ENCODE measurements at places on chromosomes 11 and 22.

DNA sequence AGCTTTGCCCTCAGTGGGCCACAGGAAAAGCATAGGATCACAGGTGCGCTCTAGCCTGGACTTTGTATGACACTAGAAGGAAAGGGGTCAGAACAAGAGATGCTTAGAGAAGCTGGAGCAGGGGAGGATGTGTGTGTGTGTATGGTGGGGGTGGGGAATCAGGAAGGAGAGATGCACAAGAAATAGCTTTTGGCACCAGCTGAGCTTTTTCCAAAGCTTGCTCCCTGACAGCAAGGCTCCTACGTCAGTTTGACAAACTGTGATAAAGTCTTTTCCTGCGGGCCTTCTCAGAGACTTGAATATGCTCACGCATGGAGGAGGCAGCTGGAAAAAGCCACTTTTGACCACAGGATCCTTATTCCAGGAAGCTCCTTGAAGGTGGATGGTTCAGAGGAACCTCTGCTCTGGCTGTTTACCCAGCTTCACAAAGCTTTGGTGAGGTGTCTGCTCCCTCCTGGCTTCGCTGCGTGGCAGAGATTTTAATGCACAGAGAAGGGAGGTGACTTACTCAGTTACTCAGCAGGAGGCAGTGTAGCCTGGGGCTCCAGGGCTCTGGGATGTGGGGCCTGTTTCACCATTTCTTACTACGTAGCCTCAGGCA is 3.9 kb downstream of the CDC42EP1 start:
- DNase-seq, result no peak

GRCh38 chr11:123054301-123055065 is 7.5 kb downstream of the HSPA8 start:
- peak; percentile 58 for DNase-seq

DNA sequence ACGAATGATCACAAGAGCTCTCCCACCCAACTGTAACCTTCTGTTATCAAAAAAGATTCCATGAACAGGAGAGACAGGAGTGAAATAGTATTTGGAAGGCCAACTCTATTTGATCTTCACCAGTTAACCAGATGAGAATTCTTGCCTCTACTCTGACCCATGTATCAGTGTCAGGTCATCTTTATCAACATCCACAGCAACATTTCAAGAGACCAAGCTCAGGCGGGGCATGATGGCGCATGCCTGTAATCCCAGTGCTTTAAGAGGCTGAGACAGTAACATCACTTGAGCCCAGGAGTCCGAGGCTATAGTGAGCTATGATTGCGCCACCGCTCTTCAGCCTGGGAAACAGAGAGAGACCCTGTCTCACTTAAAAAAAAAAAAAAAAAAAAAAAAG is 62.3 kb downstream of the GAB2 start:
- DNase-seq, result no peak

GRCh38 chr22:29163808-29164207 is 41.9 kb upstream of the EMID1 start:
- DNase-seq, result no peak

DNA sequence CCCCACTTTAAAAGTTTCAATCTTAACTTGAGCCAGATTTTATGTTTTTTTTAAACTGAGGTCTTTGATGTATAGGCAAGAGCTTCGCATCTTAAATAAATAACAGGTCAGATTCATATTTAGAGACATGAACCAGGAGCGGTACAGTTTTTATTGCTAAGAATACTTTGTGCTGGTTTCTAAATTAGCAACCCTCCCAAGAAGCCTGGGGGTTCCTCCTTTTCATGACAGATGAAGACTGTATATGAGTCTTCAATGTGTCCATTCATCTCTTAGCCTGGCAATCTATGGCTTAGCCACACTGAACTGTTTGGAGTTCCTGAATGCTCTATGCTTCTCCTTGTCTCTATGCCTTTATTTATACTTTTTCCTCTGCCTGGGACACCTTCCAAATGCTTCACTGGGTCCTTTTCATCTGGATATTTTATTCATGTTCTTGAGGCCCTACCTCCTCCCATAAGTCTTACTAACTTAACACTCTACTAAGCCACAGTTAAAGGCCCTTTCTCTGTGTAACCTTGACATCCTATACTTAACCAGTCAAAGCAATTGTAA is 338.6 kb downstream of the INSC start:
- no peak for DNase-seq

GRCh38 chr11:125950696-125951651 is 5.1 kb downstream of the VSIG10L2 start:
- no peak for DNase-seq

DNA sequence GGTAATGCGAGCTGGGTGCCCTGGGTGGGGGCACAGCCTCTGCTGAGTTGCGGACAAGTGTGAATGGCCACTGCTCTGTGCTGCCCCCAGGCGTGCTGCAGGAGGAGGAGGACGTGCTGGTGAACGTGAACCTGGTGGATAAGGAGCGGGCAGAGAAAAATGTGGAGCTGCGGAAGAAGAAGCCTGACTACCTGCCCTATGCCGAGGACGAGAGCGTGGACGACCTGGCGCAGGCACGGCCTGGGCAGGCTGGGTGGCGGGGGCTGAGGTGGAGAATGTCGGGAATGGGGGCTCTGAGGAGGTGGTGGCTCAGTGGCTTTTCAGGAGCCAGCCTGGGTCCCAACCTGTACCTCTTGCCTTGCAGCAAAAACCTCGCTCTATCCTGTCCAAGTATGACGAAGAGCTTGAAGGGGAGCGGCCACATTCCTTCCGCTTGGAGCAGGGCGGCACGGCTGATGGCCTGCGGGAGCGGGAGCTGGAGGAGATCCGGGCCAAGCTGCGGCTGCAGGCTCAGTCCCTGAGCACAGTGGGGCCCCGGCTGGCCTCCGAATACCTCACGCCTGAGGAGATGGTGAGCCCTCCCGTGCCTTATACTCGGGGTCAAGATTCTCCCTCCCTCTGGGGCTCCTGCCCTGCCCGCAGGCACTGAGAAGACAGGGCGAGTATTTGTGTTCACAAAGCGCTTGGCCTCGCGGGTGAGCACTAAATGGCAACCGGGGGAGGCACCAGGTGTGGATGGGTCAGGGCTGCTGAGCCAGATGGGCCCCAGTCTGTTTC is 4.6 kb downstream of the SART1 start:
- DNase-seq, result no peak

GRCh38 chr22:36253523-36254490 is 874 bp downstream of the APOL1 start:
- peak; percentile 60 for DNase-seq

DNA sequence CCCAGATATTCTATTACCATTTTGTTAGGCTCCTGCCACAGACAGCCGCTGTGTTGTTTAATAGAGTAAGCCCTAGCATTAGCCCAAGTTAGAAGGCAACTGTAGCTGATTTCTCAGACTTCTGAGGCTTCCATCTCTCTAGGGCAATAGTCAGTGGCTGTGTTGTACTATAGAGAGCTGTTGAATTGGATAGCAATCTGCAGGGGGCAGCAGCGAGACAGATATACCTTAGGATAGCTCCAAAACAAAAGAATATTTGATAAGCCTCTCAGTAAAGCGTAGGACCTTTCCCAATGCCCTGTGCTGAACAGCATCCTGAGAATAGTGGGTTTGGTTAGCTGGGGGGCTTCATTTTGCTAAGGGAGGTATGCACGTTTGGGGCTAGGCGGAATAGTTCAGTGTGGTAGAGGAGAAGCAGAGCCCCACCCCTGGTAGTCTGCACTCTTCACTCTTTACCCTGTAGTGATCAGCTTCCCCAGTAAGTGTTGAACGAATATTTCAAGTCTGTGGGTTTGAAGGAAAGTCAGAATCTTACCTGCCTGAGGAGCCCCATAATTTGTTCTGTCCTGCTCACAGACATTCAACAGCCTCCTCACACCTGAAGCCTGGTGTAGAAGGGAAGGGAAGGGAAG is 515.1 kb downstream of the INSC start:
- no peak for DNase-seq

DNA sequence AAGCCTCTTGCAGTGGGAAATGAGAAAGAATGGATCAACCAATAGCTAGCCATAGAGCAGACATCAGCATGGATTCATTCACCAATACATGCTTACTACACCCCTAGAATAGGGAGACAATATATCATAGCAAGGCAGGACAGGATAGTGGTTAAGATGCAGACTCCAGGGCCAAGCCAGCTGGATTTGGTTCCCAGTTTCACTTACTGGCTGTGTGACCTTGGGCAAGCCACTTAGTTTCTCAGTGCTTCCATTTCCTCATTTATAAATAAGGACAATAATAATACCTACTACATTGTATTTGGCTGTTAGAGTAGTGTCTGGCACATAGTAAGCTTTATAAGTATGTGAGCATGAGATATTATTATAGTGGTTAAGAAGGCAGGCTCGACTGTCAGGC is 7.1 kb downstream of the DCHS1 start:
- no peak for DNase-seq

- no peak for DNase-seq
Observed at GRCh38 chr11:96082002-96082899, 158.3 kb upstream of the MTMR2 start.

GRCh38 chr11:8828580-8829361 is 82.2 kb upstream of the AKIP1 start:
- no peak for DNase-seq

DNA sequence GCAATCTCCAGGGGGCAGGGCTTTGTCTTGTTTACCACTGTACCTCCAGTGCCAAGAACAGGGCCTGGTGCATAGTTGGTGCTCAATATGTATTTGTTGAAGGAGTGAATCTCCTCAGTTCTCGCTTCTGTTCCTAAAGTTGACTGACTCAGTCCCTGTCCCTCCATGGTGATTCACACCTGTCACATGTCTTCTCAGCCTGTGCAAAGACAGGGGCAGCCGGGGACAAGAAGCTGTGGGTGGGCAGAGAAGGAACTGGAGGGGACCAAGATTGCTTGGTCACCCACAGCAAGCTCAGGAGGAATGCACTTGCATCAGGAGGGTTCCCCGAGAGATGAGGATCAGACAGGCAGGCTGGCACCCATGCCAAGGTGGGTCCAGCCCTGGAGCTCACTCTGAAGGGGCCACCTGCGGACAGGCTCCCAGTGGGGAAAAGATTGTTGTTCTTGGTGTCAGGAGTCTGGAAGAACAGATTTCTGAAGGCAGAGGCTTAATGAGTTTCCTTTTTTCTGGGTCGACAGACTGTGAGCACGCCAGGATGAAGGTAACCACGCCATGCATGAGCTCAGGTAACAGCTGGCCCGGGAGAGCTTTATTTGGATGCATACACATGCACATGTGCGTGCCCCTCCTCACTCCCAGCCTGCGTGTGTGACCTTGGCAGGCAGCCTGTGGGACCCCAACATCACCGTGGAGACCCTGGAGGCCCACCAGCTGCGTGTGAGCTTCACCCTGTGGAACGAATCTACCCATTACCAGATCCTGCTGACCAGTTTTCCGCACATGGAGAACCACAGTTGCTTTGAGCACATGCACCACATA is 16.9 kb downstream of the IL17RA start:
- DNase-seq, result no peak

DNA sequence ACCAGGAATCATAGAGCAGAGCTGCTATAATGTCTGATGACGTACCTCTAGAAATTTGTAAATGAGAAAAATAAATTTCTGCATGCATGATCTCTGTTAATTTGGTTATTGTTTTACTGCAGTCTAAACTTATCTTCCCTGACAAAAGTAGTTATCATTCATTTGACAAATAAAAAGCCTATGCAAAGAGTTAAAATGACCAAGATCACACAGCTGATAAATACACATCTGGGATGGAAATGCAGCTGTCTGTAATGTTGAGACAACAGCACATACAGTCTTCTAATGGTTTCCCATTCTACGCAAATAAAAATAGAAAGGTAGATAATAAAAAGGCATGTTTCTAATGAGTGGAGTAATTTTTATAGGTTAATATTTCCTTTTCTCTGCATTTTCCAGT is 225.1 kb upstream of the LUZP2 start:
- no peak for DNase-seq

DNA sequence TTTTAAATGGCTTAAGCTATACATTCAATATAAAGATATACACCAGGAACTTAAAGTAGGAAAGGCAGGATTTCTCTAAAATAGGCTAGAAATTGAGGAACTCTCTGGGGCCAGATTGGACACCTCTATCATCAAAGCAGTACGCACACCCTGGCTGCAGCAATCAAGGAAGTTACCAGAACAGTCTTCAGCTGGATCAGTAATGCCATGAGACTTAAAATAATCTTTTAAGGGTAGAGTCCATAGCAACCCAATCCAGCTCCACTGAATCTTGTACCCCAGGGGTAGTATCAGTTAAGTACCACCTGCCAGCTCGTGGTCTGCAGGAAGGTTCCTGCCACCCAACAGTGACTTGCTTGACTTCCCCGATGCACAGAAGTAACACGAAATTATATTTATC is 3.0 kb downstream of the RDX start:
- no peak for DNase-seq

- DNase-seq, result no peak
Observed at GRCh38 chr11:45513821-45514340, 151.5 kb downstream of the CHST1 start.

- no peak for DNase-seq
Observed at GRCh38 chr11:121715405-121715804, 262.6 kb upstream of the SORL1-AS1 start.

GRCh38 chr11:77438487-77438886 is 35.4 kb downstream of the PAK1 start:
- DNase-seq, result no peak

GRCh38 chr22:50600967-50601668 is 525 bp downstream of the MAPK8IP2 start:
- DNase-seq, result no peak

GRCh38 chr11:45455536-45455935 is 169.4 kb upstream of the SYT13 start:
- no peak for DNase-seq

GRCh38 chr11:63804259-63804658 is 9.0 kb upstream of the SPINDOC start:
- DNase-seq, result no peak

DNA sequence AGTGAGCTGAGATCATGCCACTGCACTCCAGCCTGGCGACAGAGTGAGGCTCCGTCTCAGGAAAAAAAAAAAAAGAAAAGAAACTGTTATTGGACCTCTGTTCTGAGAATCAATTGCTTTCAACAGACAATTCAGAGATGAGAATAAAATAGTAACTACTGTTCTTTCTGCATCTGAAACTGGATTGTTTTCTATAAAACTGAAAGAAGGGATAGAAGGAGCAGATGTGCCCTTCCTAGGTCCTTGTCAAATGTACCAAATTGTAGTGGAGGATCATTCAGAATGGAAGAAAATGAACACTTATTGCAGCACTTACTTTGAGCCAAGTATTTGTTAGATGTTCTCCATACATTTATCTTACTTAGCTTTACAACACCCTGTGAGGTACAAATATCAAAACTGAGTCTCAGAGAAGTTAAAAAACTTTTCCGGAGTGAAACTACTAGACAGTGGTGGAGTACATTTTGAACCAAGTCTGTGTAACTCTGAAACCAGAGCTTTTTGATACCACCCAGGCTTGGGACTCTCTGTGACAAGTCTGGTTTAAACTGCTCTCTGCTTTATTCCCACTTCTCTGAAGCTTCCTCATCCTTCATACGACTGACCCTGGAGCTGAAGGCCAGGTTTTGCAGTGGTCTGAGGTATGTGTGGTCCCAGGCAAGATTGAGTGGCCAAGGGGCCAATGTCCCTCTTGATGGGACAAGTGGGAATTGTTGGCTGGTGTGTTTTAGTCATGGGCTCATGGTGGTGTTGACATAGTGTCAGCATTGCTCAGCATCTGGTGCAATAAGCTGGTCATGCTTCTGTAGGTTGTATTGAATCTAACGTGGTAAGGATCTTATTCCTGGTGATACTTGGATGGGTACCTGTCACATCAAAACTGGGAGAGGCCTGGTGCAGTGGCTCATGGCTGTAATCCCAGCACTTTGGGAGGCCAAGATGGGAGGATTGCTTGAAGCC is 48.2 kb upstream of the CCDC134 start:
- no peak for DNase-seq

- DNase-seq, result no peak
Observed at GRCh38 chr11:76493626-76494539, 49.1 kb downstream of the EMSY start.
